ENCODE measurements at places on chromosomes 3 and 15.

DNA sequence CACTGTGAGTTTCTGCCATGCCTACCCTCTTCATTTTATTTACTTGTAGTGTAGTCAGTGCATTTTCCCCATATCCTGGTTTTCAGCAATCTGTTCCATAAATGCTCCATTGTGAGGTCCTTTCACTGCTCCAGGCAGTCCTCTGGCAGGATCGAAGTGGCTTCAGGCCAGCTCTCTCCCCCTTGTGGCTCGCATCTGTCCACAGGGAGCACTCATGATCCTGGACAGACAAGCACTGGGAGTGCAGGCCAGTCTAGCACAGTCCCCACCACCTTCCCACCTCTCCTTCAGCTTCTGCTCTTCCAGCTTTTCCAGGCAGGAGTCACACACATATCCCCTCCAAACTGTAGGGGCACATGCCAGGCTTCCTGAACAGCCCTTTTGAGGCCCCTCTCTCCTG, 173.6 kb downstream of the PPM1L start:
- DNase-seq, result no peak

GRCh38 chr15:33104212-33104611, 90.3 kb downstream of the FMN1 start:
- DNase-seq, result no peak

DNA sequence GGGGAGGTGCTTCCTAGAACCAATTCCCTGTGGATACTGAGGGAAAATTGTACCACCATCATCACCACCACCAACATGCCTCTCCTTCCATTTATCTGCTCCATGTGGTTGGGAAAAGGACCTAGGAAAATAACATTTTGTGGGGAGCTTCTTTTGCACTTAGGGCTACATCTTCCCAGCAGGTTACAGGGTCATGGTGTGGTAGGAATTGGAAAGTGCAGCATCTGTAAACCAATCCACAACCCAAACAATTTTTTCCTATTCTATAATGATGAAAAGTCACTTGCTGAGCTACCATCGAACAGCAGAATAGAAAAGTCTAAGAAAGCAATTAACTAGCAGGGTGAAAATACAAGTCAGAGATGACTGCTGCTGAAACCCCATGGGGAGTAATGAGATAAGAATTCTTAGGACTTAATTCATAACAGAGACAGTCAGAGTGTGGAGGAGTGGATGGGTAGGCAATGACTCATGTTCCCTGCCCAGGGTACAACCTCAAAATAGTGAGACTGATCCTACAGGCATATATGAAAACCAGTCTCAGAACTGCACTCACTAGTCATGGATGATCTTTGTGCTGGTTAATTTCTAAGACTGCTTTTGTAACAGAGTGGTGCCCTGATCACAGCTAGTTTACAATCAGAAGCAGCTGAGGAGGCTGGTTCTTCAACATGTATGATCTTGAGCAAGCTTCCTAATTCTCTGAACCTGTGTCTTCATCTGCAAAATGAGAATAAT, 38.1 kb upstream of the LEKR1 start:
- DNase-seq, result no peak

DNA sequence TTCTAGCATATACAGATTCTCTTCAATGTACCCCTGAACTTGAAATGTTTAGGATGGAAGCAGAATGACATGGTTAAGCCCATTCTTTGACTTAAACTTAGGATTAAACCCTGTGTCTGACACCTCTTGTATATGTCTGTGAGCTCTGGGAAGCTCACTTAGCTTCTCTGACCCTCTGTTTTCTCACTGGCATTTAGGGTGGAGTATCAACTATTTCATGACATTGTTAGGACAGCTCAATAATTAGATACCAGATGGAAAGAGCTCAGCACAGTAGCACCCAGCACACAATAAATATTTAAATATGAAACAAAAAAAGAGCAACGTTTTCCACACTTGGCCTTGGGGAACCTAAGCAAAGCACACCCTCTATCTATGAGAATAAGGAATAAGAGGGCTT, 18.2 kb upstream of the RPS17 start:
- DNase-seq, result no peak

- no peak for DNase-seq
Measured at GRCh38 chr3:36892457-36893136, 52.3 kb downstream of the TRANK1 start.

DNA sequence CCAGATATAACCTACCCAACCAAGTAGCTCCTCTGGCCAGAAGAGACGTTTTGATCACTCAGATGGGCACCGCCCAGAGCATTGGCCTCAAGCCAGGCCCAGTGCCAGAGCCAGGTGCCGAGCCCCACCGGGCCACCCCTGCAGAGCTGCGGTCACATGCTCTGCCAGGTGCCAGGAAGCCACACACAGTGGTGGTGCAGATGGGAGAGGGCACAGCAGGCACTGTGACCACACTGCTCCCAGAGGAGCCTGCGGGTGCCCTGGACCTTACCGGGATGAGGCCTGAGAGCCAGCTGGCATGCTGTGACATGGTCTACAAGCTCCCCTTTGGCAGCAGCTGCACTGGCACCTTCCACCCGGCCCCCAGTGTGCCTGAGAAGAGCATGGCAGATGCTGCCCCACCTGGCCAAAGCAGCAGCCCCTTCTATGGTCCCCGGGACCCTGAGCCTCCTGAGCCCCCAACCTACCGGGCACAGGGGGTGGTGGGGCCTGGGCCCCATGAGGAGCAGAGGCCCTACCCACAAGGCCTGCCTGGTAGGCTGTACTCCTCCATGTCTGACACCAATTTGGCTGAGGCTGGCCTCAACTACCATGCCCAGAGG, 19.1 kb upstream of the APEH start:
- no peak for DNase-seq

DNA sequence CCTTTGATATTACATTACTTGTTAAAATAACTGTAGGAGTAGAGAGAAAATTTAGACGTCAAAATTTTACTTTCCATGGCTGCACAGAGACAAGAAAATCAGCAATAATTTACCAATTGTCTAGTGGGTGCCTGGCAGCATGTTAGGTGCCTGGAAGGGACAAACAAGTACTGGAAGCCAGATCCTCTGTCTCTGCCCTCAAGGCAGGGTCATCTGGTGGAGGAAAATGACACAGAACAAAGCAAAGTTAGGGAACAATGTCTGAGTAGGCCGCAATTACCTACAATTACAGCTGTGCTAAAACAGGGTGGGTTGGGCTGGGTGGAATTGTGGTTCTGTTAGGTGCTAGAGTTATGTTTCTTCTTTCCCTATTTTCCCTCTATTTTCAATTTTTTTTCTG, 7.4 kb downstream of the CCDC174 start:
- DNase-seq, result no peak

DNA sequence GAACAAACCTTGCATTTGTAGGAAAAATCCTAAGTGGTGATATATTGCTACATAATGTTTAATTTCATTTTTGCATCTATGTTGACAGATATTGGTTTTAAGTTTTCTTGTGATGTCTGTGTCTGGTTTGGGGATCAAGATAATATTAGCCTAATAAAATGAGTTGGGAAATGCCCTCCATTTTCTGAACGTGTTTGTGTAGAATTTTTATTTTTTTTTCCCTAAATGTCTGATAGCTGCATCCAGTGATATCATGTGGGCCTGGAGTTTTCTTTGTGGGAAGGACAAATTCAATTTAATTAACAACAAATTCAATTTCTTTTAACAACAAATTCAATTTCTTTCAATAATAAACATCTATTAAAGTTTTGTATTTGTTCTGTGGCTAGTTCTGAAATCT, 35.1 kb downstream of the NEDD4 start:
- no peak for DNase-seq

DNA sequence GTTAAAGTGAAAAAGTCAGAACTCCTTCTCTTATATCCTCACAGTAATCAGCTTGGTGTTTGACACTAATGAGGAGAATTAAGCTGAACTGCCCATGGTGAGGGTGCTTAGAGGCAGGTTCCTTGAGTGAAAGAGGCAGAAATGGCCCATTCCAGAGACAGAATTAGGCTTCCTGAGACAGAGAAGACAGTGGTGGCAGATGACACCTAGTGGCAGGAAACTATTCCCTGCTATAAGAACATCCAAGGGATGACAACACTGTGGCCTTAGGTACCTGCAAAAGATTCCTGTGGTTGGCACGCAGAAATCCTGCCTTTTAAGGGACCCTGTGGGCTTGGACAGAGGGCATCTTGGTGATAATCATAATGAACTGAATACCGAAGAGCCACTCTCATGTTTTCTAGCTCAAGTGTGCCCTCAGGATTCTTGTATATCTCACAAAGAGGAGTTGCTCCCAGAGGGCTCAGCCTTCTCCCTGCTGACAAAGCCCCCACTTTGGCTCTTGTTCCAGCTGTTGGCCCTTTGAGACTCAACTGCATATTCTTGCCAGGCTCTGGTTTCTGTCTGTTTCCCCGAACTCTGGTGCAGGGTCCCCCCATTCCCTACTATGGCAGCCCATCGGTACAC, 56.0 kb downstream of the KBTBD12 start:
- no peak for DNase-seq

GRCh38 chr3:115989684-115990421, 366.5 kb downstream of the GAP43 start:
- DNase-seq, result no peak

GRCh38 chr3:185549651-185550111, 2.7 kb downstream of the LIPH start:
- DNase-seq, result no peak

DNA sequence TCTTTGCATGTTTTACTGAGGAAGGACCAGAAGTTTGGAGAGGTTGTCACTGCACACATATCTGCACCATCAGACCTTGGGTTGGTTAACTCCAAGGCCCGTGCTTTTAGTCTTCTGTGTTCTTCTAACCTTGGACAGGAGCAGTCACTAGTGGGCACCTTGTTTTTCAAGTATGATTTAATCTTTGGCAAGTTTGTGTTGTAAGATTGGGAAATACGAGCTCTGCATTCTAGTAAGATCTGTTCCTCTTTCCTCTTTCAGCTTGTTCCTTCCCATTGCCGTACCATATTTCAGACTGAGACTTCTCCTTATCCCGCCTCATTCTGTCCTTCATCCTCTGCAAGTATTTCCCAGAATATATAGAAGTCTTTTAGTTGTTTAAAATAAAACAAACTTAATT, 5.1 kb downstream of the TMOD2 start:
- no peak for DNase-seq
